PC-9 (cell line): ENCODE measurements at places on chromosomes 4 and X.
A peak's percentile ranks its signal among the peaks of the same experiment; 100 is the strongest.

DNA sequence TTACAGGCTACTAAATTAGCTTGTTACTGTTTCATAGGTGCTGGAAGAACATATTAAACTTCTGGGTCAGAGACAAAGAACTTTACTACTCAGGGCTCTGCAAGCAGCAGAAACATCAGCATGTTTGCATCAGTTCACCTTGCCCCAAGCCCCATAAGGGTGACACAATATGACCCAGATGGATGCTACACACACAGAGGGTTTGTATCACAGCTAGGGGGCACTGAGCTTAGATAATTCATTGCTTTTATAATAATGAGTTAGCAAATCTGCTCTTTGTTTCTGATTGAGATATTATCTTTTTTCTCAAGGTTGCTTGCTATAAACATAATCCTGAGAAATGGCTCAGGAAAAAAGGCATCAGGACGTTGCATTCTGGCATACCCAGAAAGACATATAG lies 4.8 kb upstream of the SYNPO2 start:
- no peak for DNase-seq

DNA sequence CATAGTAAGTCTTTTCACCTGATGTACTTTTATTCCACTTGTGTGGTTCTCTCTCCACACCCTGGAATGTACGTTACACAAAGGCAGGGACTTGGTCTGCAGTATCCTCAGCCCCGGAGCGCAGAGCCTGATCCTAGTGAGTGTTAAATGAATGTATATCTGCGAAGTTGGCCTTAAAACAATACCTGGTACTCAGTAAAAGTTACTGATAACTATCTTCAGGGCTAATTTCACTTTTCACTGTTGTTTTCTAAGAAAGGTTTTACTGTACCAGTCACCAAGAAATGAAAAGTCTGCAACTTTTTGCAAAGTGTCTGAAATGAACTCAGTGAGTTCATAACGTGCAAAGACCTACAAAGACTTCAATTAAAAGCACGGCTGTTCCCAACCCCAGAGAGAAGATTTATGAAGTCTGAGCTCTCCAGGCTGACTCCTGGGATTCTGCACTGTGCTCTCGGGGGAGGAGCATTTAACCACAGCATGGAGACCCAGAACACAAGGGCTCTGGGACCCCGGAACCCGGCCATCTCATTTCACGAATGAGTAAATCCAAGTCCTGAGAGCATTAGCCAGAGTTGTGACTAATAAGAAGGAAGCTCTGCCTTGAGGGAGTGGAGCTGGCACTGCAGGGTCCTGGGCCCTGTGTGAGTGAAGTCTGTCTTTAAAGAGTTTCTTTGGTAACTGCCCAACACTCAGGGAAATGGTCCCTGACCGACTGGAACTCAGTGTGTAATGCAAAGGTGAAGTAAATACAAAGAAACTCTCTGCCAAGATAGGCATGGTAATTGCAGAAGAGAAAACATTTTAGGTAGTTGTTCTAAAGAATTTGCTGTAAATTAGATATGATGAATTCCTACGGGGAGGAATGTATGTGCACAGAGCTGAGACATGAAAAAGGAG lies 165.8 kb downstream of the NSUN7 start:
- no peak for DNase-seq

DNA sequence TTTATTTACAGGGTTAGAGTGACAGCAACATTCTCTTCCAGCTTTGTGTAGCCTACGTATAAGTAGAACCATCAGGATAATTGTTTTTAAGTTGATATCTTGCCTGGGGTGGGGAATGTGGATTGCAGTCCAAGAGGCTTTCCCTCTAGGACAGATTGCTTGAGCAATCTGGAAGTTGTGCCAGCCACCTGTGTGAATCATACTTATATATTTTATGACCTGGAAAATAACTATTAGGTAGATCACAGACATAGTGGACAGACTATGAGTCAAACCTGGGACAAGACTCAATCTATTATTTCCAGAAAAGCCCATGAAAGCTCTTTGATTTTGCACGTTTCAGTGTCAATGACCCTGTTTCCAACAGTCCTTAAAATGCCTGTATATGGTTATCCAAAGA lies 98.9 kb downstream of the TLL1 start:
- peak; percentile 2 for DNase-seq

DNA sequence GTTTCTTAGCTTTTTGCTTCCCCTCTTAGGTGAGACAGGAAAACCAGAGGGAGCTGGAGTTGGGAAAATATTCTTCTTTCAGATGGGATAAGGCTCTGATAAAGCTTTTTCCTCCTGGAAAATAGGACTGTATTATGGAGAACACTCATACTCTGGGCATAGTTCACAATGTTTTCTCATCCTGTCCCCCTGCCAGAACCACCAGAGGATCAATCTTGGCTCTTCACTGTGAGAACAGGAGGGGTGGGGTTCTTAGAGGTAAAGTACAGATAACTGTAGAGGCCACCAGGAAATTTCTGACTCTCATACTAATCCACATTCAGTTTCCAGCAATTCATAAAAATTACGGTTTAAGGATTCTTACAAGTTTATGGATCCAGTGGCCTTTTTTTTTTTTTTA lies 661.8 kb upstream of the MAGEB2 start:
- no peak for DNase-seq

GRCh38 chr4:73895201-73896175 lies 26.3 kb downstream of the CXCL1 start:
- no peak for DNase-seq

DNA sequence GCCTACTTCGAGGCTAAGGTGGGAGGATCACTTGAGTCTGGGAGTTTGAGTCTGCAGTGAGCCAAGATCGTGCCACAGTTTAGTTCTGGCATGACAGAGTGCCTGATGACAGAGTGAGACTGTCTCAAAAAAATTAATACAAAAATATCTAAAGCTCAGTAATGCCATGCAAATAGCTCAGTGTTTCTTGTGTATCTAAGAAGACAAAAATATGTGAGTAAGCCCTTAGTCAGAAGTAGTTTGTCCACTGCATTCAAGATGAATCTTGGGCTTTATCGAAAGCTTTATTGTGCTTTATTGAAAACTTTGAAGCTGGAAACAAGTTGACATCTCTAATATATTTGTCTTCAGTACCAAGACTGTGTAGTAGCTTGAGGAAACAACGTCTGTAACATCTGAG lies 115.9 kb downstream of the GPAT3 start:
- no peak for DNase-seq

DNA sequence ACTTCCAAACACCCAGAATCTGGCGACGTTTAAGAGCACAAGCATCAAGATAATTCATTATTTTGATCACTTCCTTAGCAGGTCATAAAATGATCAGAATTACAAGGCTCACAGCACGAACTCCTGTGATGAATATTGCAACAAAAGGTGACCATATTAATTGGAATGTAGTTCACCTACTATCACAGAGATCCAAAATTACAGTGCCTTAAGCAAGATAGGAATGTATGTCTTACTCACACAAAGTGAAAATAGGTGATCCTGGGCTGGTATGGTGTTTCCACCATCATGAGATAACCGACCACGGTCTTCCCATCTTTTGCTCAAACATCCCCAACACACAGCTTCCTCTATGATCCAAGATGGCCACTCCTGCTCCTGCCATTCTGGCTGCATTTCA lies 131.2 kb downstream of the SCFD2 start:
- peak; percentile 79 for DNase-seq

DNA sequence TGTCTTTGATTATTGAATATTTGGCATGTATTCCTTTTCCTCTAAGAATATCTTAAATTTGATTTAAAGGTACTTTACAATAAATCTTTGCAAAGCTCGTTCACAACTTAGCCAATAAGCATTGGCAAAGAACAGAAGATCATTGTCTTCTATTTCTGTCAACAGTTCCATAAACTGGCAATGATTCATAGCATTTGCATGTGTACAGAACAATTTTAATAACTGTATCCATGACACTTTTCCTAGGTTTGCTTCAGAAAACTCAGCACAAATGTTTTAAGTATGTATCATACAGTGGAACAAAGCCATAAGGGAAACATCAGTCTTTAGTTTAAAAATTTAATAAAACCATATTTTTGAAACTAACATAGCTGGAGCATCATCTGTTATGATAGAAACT lies 462.7 kb upstream of the RPS6KA3 start:
- no peak for DNase-seq

DNA sequence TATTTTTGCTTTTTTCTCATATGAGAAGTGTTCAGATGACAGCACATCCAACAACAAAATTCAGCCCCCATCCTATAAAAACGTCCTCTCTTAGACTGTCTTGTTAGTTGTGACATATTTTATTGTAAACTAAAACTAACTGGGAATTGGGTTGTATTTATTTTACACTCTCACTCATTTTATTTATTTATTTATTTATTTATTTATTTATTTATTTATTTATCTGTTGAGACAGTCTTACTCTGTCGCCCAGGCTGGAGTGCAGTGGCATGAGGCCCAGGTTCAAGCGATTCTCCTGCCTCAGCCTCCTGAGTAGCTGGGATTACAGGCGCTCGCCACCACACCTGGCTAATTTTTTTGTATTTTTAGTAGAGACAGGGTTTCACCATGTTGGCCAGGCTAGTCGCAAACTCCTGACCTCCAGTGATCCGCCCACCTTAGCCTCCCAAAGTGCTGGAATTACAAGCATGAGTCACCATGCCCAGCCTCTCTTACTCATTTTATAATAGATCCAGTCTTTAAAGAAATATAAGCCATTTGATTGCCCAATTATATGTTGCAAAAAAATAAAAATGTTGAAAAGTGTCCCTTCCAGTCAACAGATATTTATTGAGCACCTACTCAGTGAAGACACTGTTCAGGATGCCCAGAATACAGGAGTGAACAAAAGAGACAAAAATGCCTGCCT lies 44.6 kb downstream of the PALLD start:
- peak; percentile 57 for DNase-seq

DNA sequence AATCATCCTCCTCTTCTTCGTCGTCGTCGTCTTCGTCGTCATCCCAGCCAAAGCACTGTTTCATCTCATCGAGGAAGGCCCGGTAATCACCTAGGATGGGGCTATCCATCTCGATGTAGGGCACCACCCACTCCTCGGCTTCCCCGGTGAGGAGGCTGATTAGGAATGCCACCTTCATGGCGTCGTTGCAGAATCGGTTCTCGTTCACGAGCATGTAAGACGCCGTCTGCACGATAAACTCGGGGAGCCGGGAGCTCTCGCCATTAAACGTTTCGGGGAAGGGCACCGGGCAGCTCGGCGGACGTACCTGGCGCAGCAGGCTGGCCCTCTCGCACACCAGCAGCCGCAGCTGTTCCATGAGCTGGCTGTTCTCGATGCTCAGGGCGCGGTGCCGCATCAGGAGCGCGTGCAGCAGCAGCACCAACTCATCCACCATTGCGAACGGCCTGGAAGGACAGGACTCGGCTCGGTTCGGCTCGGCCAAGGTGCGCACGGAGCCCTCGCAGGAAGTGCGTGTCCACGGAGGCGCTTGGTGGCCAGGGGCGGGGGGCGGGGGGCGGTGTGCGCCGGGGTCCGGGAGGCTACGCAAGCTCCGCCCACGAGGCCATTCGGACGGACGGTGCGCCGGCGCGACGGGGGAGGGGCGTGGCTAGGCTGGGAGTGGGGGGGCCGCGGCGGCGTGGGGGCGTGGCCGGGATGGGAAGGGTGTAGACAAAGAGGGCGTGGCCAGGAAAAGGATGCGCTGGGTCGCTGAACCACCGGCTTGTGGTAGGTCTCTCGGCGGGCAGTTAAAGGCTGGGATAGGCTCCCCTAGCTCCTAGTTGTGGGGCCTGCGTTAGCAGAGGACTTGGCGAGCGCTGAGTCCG lies at the start of gene LDOC1:
LDOC1 (minus strand) TSS at position 544 of the 866 bp plus-strand sequence; CDS start at position 436, 108 bp downstream.
- peak; percentile 75 for DNase-seq

DNA sequence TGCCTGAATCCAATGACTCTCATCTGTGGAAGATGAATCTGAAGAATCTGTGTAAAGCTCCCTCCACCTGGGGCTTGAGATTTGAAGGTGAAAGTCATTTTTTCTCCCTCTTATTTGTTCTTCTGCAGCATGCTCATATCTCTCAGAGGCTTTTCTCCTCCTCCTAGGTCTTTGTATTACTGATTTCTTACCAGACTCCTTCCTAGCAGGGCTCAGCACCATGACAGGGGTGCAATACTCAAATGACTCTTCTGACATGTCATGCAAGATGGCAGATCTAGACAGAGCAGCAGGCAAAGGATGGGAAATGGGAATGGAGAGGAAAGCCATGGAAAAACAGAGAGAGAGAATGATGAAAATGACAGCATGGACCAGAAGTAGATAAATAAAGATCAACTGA lies 118.3 kb downstream of the TMA16 start:
- DNase-seq, result no peak

GRCh38 chr4:152696764-152697261 lies 17.0 kb upstream of the TMEM154 start:
- DNase-seq, result peak; percentile 35

DNA sequence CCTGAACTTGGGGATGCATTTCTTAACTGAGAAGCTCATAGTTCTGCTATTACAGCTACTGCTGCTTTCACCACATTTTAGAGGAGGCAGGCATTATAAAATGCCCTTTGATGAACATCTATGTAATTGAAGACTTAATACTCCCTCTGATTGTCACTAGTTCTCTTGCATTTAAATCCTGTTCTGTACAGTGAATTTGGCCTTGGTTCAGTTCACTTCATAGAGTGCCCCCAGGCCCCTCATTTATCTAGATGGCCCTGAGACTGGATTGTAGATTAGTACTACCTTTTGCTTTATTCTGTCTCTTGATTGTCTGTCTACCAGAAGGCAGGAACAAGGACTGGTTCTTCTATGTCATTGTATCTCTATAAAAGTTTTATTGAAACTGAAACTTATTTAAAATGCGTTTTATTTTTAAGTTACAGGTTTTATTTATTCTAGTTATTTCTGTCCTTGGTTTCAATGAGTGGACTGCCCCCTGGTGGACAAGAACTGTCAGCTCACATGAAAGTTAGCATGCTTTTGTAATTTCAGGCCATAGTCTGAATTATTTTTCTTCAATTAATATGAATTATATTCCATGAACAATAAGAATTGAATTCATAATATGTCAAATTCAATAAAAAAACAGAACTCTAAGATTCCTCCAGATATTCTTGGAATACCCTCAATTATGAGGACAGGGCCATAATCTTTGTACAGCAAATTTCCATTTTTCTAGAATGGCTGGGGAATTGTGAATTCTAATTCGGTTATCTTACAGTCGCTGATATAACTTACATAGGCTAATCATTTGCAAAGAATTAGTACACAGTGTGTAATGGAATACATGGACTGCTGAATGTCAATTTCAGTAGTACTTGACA lies 47.2 kb upstream of the TMEM33 start:
- DNase-seq, result no peak

- DNase-seq, result no peak
Measured at GRCh38 chrX:14920196-14920595, 47.0 kb downstream of the MOSPD2 start.

GRCh38 chr4:150482581-150482980 lies 99.4 kb upstream of the MAB21L2 start:
- DNase-seq, result no peak
